ENCODE measurements at places on chromosomes 13 and 19.

DNA sequence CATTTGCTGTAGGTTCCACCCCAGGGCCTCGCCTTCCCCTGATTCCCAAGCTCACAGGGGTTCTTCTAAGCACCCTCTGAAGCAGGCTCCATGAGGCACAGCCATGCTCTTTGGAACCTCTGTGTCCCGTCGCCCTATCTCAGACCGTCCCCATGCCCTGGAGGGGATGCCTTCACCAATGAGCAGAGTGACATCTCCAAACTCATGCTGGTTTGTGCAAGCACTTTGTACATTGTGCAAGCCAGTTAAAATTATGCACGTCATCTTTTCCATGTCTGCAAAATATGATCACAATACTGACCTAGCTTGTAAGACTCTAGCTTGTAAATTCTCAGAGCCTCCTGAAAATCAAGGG, 46.5 kb upstream of the RAP2A start:
- DNase-seq, result no peak

DNA sequence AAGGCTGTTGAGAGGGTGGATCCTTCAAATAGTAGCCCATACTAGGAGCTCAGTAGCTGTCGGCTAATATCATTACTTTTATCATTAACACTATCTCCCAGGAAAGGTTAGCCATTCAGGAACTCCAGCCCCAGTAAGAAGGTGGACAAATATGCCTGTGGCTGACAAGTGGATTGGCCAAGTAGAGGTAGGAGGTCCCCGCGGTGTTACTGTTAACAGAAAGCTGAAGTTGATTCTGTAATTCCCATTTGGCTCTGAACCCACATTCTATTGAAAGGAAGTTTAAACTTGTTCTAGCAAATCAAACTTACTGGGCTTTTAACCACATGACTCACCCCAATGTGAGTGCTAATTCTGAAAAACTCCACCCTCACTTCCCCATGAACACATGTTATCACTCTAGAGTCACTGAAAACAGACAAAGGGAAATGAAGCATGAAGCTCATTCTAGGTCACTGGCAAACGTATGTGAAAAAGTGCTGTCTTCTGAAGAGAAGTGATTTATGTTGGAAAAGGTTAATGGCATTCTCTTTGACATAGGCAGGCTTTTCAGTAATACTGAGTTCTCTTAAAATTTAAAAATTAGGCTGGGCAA, 273.5 kb downstream of the FGF14 start:
- no peak for DNase-seq

DNA sequence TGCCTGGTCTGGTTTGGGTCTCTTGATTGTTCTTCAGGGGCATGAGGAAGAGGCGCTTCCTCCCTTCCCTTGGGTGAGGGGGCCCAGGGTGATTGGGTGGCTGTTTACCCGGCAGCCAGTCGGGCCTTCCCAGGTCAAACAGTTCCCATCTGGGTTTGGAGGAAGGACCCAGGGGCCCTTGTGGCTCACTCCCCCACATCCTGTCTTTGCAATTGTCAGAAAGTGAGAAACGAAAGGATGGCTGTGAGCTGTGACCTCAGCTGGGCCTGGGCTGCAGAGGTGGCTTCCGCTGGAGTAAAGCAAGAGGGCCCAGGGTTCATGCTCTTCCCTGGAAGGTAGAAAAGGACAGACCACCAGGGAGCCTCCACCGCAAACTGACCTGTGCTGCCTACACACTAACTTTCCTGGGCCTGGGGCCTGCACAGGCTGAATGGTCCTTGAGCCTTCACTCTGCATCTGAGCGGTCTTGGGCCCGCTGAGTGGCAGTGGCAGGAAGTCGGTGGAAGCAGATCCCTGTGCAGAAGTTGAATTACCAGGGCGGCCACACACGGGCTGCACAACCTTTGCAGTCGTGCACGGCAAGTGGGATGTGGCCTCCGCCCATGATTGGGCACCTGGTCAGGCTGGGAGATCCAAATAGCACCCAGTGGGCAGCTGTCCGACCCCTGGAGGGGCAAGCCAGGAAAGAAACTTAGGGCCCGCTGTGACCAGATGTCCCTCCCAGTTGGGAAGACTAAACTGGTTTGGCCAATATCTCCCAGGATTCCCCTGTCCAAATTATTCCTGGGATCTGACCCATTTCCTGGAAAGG, 5.3 kb upstream of the CD79A start:
- DNase-seq, result no peak

DNA sequence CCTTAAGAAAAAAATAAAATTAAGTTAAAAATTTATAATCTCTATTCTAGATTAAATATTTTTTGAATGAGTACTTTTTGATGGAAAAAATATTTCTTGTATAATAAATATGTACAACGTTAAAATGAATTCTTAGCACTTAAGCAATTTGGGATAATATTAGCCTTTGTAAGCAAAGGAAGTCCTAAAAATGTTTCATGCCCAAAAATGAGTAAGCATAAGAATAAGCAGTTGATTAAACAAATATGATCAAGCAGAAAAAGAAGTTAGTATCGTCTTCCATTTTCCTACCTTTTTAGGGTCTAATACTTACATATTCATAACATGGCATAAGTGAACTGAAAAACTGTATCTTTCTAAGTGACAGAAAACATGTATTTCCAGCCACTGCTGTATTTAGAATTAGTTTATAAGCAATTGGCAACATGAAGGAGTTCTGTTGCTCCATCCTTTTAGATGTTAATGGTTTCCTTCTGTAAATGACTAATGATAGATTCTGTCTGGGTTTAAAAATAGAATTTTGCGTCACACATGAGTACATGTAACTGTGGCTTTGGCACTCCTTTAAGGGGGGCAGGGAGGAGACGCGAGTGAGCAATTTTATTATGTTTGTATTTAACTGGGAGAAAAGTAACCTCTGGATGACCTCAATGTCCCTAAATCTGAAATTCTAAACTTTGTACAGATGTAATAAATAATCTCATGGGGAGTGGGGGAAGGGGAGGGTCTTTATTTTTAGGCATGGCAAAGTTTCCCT, 237.4 kb downstream of the RGCC start:
- DNase-seq, result no peak

- DNase-seq, result no peak
These were observed 11.9 kb downstream of the GAS6 start for GRCh38 chr13:113851826-113852535.

DNA sequence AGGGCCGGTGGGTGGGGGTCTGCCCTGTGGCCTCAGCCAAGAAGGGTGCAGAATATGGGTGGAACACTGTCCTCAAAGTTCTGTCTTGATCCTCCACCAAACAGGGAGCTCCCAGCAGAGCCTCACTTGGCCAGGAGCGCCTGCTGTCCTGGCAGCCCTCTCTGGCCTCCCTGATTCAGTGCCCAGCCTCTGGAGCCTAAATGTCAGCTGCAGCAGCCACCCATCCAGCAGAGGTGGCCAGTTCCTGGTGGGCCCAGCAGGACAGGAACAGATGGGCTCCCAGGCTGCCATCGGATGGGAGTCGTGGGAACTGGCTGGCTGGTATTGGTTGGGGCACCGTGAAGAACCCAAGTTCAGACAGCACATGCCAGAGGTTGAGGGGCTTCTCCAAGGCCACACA, 1.8 kb upstream of the USE1 start:
- DNase-seq, result no peak

GRCh38 chr19:38952395-38953165, 21.8 kb downstream of the MRPS12 start:
- no peak for DNase-seq

GRCh38 chr19:58563034-58563573, 4.7 kb upstream of the UBE2M start:
- no peak for DNase-seq

- no peak for DNase-seq
These were observed 2549.4 kb downstream of the PCDH9 start for GRCh38 chr13:64680739-64681138.
